ENCODE measurements at places on chromosomes 16 and 17.

GRCh38 chr17:49434821-49435670 lies 20.4 kb upstream of the PHB1 start:
- peak; percentile 42 for DNase-seq

DNA sequence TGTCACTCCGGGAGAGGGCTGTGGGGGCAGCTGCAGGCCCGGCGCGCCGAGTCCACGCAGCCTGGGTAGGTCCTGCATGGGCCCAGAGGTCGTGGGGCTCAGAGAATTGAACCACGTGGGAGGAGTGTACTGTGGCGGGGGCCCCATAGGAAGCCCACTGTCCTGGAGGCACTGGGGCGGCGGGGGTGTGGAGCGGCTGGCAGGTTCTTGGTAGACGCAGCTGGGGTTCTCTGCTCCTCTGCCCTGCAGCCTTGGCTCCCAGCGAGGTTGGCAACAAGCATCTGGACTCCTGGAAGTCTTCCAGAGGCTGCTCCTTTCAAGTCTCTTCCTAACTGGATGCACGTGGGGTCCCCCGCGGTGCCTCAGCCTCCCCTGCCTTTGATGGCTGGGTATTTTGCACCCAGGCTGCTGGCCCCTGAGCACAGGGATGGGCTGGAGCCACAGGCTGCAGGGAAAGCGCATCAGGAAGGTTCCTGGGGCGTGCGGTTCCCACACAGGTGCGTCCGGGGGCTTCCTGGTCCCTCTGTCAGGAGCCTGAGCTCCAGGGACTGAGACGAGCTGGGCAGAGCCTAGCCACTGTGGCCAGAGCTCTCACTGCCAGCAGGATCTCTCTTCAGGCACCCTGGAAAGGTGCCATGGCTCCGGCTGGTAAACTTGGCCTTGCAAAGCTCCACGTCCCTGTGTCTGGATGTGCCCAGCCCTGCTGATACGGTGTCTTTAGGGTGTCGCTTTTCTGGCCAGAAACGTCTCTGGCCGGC lies 9.3 kb downstream of the KCTD5 start:
- no peak for DNase-seq

DNA sequence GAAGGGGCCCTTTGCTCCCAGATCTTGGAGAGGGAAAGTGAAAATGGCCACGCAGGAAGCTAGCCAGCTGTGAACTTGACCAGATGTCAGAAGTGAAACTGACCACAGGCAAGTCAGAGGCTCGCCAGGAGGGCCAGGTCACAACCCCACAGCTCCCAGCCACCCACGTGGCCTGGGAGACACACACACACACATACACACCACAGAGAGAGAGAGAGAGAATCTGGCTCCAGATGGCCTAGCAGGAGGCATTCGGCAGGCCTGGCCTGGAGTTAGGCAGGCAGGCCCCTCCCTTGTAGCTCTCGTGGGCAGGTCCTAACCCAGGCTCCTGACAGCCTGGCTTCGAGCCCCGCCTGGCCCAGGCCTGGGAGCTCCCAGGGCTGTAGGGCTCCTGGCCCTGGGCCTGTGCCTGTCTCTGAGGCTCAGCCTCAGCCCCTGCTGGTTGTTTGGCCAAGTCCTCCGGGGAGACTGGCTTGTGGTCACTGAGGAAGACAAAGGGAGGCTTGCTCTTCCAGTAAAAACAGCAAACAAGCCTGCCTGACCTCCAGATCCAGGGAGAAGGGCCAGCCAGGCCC lies 20.2 kb downstream of the NGFR start:
- DNase-seq = peak; percentile 26

- DNase-seq = no peak
Measured at GRCh38 chr17:39810939-39811728, 53.0 kb downstream of the IKZF3 start.

DNA sequence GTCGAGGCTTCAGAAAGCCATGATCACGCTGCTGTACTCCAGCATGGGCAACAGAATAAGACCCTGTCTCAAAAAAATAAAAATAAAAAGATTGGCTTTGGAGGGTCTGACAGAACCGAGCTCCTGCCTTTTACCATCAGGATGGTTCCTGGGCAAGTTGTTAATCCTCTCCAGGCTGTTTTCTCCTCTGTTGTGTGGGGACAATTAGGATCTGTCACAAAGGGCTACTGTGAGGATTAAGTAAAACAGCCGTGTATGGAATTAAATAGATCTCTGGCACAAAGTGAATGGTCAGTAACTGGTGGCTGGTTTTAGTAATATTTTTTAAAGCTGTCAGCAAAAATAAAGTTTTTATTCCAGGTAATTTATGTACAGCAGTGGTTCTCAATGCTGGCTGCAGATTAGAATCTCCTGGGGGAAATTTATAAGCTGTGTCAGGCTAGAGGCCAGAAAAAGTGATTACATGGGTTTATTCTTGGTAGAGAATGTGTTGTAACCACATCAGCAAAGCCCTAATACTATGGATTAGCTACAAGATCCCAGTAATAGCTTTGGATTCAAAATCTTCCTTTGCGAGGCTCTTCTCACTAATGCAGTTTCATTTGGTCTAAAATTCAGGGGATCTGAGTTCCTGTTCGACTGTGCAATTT lies 47.2 kb downstream of the GPRC5B start:
- DNase-seq = no peak

GRCh38 chr17:35791681-35792350 lies 3.6 kb downstream of the MMP28 start:
- DNase-seq = no peak

Data from HL-60 (cell line).